HEK293T (cell line): ENCODE measurements at places on chromosomes 7 and 10.
A peak's percentile ranks its signal among the peaks of the same experiment; 100 is the strongest.

DNA sequence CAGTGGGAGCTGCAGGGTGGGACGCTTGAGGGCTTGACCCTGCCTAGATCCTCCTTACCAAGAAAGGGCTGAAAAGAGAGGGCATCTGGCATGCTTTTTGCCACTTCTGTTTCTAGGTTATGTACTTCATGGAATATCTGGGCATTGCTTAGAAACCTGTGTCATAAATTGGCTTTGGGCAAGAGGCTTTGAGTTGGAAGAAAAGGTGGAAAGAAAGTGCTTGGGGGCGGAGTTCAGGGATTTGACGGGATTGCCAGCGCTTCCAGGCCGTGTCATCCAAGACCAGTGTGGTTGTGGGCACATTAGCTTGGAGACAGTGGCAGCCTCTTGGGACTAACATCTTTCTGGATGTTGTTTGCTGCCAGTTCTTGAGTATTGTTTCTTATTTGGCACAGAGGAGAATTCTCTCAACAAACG, 825 bp downstream of the ZNF862 start:
- DNase-seq: no peak

- DNase-seq: no peak
Observed at GRCh38 chr10:35641676-35642034, 441 bp downstream of the FZD8 start.

DNA sequence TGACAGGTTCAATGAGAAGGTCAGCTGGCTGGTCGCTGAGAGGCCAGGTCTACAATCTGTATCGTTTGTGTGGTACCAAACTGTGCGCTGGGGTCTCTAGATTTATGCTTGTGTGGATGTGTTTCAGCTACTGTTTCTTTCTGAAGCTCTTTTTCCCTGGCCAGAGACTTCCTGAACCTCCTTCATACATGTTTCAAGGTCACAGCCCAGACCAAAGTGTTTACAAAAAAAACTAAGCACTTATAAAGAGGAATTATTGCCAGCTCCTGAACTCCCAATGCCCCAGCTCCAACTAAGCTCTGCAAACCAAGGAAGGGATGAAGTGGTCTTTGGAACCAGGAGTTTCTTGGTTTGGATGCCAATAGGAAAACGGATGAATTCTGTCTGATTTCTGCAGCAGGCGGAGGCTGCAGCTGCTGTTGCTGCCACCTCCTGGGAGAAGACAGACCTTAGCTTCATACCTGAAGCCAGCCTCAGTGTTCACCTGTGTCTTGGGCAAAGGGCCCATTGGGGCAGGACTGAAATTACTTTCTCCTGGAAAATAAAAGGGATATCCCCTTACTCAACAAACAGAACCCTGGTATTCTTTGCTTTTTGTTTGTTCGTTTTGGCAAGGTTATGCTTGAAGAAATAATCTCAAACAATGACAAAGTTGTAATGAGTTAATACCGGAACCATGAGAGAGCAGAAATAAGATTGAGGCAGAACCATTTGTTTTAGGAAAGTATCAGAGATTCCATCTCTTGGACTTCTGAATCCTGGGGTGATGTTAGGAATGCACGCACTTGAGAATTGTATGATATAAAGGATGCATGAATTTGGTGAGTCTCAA, 24.6 kb upstream of the MKLN1 start:
- DNase-seq: peak; percentile 12

GRCh38 chr10:80465839-80466590, 11.9 kb downstream of the TSPAN14 start:
- no peak for DNase-seq

DNA sequence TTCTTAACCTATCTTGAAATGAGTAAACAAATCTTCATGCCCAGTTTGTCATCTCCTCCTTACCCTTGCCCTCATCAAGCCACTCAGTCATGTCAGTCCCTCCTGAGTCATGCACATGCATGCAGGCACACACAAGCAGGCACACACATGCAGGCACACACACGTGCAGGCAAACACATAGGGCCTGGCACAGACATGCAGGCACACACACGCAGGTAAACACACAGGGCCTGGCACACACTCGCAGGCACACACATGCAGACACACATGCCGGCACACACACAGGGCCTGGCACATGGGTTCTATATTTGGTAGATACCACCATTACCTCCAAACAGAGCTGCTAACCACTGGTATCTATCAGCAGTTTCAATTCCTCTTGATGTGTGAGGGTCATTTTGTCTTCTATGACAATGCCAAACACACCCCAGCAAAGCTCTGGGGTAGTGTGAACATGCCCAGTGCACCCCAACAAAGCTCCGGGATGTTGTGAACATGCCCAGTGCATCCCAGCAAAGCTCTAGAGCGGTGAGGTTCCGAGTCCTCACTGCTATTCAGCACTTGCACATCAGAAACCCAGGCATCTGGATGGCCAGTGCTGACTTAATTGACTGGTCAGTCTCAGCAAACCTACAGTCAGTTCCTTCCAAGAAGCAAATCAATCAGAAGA, 563.8 kb downstream of the PTPRN2 start:
- no peak for DNase-seq

DNA sequence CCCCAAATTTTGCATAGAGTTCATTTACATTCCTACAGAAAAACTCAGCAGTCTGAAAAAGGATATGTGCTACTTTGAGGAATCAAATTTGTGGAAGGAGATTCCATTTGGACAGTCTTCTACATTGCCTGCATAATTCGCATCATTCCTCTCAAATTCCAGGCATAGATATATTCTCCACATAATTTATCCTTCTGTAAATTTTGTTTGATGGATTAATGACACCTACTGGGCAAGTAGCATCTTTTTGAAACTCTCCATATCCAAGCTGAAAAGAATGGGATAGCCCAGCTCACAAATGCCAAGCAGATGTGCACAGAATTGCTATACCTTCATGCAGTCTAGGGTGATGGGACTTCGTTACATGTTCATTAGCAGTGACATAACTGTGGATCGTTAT, 515.3 kb downstream of the AUTS2 start:
- no peak for DNase-seq

DNA sequence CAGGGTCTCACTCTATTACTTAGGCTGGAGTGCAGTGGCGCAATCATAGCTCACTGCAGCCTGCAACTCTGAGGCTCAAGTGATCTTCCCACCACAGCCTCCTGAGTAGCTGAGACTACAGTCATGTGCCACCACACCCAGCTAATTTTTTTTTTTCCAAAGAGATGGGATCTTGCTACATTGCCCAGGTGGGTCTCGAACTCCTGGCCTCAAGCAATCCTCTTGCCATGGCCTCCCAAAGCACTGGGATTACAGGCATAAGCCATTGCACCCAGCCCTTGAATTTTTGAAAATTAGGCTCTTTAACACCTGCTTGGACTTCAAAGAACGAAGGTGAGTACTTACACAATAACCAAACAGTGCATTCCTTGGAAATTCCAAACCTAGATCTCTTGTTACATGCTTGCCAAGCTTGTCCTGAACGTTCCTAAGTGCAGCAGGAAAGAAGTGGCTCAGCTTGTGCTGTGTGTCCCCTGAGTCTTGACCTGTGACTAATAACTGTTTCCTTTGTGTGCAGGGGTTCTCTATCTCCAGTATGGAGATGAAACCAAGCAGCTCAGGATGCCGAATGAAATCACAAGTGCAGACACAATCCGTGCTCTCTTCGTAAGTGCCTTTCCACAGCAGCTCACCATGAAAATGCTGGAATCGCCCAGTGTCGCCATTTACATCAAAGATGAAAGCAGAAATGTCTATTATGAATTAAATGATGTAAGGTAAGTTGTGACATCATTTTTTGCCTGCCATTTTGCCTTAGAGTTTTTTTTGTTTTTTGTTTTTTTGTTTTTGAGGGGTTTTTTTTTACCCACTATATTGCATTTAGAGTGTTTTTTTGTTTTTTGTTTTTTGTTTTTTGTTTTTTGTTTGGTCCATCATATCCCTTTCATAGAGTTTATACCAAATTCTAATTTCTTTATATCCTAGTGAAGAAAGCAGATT, 223.8 kb downstream of the KIAA1217 start:
- DNase-seq: no peak

- DNase-seq: peak; percentile 51
Observed at GRCh38 chr7:82156168-82156567, 287.4 kb downstream of the CACNA2D1 start.

GRCh38 chr10:32577448-32577847, 131.5 kb downstream of the CCDC7 start:
- no peak for DNase-seq

DNA sequence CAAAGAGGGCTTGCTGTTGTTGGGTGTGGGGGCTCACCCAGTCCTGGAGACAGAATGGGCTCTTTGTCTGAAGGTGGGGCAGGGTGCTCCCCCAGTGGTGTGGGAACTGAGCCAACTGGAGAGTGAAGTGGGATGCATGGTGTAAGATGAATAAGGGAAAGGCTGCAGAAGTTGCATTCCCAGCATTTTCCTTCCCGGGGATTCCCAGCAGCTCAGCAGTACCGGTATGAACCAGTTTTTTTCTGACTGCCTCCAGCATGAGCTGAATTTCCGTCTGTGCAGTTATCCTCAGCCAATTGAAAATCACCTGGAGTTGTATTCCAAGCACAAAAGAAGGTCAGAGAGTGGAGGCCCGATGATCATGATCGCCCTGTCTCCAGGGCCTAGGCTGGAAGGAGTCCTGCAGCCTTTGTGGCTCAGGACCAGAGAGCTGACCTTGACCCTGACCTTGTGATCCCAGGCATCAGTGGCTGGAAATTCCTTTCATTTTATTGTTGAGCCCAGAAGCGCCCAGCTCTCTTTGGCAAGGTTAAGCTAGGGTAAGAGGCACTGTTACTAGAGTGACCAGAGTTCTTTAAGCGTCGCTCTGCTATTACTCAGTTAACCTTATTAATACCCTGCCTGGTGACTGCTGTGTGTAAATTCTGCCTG, 33.4 kb downstream of the OGDH start:
- no peak for DNase-seq

DNA sequence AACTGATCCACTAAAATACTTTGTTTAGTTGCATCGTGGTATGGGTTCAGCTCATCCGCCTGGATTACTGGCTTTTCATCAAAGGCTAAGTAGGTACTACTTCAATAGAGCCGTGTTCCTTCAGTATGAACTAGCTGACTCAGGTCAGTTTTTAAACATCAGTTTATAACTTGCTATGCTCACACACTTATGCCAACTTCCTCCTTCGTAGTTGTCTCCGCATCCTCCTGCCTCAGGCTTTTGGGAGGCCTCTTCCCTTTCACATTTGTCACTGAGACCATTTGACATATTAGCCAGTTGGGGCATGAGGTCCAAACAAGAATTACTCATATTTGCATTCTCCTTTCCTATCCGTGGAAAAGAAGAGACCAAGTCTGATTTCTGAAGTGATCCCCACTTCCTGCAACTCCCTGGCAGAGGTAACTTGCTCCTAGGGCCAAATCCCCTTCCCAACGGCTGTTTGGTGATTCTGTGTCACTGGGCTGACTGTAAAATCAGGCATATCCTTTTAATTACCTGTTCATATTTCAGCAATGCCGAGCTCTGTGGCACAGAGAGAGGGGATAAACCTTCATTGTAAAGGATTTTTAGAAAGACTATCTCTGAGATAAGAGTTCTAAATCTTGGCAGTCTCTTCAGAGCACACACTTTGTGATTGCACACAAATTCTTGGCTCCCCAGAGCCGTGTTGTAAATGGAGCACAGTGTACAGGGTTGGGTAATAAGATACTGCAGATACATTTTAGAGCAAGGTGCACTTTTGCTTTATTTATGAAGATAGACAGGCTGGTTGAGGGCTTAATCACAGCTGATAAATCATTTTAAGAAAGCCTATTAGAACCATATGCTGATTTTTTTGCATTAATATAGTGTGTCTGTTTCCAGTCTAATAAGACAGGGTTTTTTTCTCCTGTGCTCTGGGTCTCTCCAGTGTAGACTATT, 108.0 kb downstream of the CREB5 start:
- no peak for DNase-seq

DNA sequence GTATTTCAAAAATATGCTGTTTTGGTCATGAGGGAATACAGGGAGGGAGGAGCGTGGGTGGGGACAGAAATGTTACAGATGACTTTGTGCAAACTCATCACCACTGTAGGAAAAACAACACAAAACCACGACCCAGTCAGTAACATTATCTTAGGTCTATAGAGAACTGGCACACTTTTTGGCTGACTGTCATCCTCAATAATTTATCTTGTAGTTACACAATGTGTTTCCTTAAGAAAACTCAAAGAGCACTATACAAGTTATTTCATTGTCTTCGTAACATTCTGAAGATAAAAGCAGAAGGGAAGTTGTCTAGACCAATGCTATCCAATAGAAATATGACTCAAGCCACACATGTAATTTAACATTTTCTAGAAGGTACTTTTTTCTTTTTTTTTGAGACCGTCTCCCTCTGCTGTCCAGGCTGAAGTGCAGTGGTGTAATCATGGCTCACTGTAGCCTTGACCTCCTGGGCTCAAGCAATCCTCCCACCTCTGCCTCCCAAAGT, 16.9 kb upstream of the CDK14 start:
- no peak for DNase-seq

GRCh38 chr7:105748701-105749100, 127.7 kb downstream of the ATXN7L1 start:
- no peak for DNase-seq

- no peak for DNase-seq
Observed at GRCh38 chr7:149823191-149823630, 15.0 kb upstream of the ZNF862 start.
